ENCODE measurements at places on chromosomes 11 and 22.

DNA sequence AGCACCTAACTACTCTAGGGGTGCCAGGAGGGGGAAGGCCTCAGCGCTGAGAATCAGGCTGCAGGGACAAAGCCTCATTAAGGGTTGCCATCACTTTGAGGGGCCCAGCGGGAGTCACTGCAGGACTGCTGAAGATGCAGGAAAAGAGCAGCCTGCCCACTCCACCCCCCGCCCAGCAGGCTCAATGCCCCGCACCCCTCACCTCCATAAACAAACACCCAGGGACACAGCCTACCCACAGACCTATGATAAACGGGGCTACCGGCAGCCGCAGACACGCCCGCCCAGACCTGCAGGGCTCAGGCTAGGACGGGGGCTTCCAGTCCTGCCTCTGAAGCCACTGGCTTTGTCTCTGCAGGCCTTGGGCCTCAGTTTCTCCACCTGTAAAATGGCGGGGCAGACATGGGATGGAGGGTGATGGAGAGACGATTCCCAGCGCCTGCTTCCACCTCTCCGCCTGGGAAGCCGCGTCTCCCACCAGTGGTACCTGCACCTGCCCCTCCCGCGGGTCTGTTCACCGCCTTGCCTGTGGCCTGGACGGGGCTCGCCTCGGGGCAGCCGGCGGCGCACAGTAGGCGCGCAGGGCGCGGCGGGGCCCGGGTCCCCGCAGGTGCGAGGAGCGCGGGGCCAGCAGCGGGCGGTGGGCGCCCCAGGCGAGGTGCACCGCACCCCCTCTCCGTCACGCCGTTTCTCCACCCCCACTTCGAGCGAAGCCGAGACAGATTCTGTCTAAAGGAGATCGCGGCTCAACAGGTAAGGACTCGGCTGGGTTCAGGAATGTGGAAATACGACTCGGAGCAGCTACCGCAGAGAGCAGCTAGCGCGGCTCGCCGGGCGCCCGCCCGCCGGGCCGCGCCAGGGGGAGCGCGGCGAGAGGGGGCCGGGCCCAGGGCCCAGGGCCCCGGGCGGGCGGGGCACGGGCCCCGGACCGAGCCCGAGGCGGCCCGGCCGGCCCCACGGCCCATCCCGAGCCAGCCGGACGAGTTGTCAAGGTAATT, 1.5 kb downstream of the WNT7B start:
- DNase-seq, result no peak

DNA sequence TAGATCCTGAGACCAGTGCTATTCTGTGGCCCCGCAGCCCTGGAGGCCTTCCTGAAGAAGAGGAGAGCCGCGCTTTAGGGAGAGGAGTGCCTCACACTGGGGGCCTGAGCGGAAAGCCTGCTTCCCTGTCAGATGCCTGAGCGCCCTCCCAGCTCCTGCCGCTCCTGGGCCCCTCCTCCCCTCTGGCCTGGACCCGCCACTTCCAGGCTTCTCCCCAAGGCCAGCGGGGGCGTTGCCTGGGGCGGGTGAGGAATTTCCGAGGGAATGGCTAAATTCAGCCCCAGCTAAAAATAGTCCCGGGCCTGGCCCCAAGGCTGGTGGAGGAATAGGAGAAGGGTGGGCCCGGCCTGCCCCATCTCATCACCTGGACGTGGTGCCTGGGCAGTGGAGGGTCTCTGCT, 15.4 kb downstream of the ARHGEF17 start:
- no peak for DNase-seq

- peak; percentile 36 for DNase-seq
Measured at GRCh38 chr11:69588270-69588669, 52.7 kb upstream of the CCND1 start.

- no peak for DNase-seq
Measured at GRCh38 chr22:37400719-37401118, 26.6 kb downstream of the ELFN2 start.

GRCh38 chr11:15119352-15119751, 4.6 kb downstream of the INSC start:
- DNase-seq, result no peak

- no peak for DNase-seq
Measured at GRCh38 chr11:75301601-75302345, 49.7 kb downstream of the ARRB1 start.

GRCh38 chr22:45996241-45997076, 19.5 kb upstream of the WNT7B start:
- no peak for DNase-seq

- no peak for DNase-seq
Measured at GRCh38 chr11:119864836-119865235, 135.8 kb upstream of the NECTIN1 start.

- no peak for DNase-seq
Measured at GRCh38 chr11:67271205-67271540, 4.9 kb downstream of the GRK2 start.

- no peak for DNase-seq
Measured at GRCh38 chr11:35173011-35173511, 34.1 kb downstream of the CD44 start.

DNA sequence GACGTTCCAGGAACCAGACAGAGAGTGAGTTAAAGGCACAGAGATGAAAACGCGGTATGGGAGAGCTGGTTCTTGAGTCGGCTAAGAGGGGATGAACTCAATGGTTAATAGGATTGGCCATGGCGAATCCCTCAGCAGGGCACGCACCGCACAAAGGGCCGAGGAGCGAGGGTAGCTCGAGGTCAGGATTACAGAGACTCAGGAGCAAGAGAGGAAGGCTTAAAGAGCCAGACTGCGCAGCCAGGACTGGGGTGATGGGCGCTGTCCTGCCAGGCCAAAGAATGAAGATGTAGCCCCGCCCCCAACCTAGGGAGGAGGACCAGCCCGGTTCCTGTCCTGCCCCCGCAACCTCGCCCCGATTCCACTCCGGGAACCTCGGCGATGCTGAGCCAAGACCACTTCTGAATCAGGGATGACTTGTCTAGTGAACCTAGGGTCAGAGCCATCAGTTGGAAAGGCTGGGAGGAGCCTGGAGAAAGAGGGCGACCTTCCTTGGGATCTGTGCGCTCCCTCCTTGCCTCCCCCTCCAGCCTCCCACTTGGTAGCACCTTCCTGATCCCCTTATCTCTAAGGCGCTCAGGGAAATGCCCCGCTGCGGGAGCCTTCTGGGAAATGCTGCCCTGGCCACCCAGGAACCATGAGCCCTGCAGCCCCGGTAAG, at the start of gene PLEKHB1:
Gene PLEKHB1, plus strand, starts transcription at position 610 of the 660 bp plus-strand sequence. Its CDS starts 28 bp downstream, at position 638.
- DNase-seq, result no peak

GRCh38 chr11:8225589-8226036, 38.1 kb downstream of the LMO1 start:
- DNase-seq, result peak; percentile 22

GRCh38 chr11:37525336-37525735, 927.3 kb upstream of the RAG2 start:
- no peak for DNase-seq

DNA sequence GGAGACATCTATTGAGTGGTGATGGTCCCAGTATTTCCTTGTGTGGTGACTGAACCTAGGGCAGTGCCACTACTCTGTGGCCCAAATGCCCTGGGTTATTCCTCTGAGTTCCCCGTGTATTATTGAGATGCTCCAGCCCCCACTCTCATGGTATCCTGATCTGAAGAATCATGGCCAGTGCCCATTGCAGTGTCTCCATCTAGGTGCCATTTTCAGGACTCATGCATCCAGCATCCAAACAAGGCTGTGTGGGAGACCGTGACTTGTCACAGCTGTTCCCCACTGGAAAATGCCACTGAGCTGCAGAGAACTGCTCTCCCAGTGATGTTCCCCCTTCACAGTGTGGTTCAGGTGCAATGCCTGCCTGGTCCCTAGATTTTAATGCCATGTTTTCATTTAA, 24.7 kb downstream of the GGTLC2 start:
- DNase-seq, result no peak

- DNase-seq, result no peak
Measured at GRCh38 chr22:47064416-47064815, 302.0 kb downstream of the TBC1D22A start.

DNA sequence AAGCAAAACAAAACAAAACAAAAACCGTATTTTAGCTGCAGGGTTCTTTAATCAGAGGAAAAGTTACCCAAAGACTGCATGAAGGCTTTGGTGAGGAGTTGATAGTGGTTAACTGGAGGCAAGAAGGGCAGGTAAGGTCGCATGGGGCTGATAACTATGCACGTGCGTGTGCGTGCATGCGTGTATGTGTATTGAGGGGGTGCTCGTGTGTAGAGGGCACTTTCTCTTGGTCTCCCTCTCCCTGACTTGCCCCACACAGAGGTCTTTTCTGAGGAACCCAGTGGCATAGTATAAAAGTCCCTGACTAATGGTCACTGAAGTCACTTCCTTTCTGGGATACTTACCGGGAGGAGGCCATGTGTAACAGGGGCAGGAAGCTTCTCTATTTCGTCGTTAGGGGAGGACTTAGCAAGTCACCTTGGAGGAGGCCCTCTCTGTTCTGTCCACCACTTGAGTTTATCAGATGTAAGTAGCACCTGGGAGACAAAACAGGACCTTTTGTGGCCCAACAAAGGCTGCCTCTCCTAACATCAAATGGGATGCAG, 20.1 kb upstream of the FCHSD2 start:
- DNase-seq, result no peak

DNA sequence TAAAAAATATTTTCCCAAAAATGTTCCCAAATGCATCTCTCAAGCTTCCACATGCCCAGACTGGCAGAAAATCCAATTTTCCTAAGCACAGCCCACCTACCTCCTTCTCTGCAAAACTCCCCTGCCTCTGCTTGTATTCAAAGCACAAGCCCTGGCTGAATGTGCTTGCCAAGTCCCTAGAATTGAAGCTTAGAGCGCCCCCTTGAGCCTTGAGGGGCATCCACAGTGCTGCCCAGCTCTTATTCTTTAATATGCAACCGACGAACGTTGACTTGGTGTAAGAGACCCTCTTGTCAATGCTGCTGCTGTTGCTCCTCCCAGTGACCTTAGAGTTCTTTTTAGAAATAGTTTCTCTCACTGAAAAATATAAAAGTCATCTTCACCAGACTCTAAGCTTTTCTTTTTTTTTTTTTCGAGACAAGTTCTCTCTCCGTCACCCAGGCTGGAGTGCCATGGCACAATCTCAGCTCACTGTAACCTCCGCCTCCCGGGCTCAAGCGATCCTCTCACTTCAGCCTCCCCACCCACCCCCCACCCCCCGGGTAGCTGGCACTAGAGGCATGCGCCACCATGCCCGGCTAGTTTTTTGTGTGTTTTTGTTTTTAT, 63.5 kb upstream of the CAPRIN1 start:
- DNase-seq, result peak; percentile 55

DNA sequence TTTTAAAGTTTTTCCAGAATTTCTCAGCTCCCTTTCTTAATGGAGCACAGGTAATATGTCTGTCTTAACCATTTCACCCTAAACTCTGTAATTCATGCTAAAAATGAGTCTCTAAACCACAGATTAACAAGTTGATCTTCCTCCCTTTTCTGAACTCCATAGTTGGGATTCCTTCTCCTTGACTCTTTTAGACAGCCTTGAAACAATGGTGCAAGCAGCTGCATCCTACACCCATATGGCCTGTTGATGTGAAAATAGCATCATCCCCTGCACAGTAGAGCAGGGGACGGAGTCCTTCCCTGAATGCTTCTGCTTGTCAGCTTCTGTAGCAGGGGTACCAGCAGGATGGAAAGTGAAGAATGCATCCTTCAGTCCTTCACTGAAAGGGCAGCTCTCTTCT, 192.8 kb upstream of the SORL1-AS1 start:
- DNase-seq, result no peak

- DNase-seq, result no peak
Measured at GRCh38 chr11:111627591-111627990, 25.3 kb downstream of the SIK2 start.

- no peak for DNase-seq
Measured at GRCh38 chr22:20720692-20721408, 53.1 kb upstream of the SERPIND1 start.

GRCh38 chr11:474914-475506, 24.9 kb downstream of the PTDSS2 start:
- DNase-seq, result no peak

DNA sequence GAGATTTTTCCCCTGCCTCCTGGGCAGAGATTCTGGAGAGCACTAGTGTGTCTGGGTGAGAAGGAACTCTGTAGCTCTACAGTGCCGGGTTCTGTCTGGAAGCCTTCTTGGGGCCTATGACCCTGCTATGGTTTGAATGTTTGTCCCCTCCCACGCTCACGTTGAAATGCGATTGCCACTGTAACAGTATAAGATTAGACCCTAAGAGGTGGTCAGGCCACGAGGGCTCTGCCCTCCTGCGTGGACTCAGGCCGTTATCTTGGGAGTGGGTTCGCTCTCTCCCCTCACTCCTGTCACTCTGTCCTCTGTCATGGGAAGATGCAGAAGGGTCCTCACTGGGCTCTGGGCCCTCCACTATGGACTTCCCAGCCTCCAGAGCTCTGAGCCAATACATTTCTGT, 3.5 kb downstream of the AP5B1 start:
- no peak for DNase-seq

DNA sequence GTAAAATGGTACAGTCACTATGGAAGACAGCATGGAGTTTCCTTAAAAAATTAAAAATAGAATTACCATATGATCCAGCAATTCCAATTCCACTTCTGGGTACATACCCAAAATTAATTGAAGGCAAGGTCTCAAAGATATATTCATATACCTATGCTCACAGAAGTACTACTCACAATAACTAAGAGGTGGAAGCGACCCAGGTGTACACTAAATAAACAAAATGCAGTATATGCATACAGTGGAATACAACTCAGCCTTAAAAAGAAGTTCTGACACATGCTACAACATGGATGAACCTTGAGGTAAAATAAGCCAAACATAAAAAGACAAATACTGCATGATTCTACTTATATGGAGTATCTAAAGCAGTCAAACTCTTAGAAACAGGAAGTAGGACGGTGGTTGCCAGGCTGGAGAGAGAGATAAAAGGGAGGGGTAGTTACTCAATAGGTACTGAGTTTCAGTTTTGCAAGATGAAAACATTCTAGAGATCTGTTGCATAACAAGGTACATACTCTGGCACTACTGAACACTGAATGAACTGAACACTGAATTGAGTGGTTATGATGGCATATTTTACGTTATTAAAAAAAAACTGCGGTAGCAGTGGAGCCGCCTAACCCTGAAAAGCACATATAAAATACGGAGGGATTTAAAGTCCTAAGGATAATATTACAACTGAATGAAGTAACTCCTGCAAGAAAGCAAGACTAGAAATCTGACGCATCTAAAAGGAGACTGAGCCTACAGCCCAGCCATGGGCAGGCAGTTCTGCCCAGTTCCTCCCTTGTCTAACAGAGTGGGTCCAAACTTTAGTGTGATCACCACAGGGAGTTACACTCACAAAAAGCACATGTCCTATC, 12.8 kb downstream of the DGCR2 start:
- DNase-seq, result no peak

DNA sequence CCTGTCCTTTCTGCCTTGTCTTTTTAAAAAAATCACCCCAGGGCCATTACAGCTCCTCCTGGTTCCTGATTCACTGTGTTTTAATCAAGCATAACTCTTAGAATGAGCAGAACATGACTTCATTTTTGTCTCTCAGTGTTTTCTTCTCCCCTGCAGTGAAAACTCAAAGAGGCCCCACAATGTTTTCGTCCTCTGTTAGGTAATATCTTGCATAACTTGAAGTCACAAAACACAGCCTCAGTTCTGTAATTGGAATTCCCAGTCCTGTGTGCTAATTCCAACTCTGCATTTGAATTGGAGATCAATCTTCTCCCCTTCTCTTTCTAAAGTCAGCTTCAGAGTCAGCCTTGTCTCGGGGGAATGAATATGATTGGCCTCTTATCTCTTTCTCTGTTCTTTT, 186.5 kb upstream of the NAV2 start:
- DNase-seq, result no peak

- DNase-seq, result no peak
Measured at GRCh38 chr11:46697303-46697702, 3.1 kb downstream of the ARHGAP1 start.
